Vagina (tissue), 2 donors: ENCODE measurements at places on chromosomes 6 and 20.

- no peak for DNase-seq
Observed at GRCh38 chr6:41531591-41532582, 14.3 kb upstream of the FOXP4 start.

- DNase-seq, result no peak
Observed at GRCh38 chr6:35688605-35689322, at the start of gene FKBP5. FKBP5 (minus strand) TSS chr6:35688915; CDS start chr6:35642824, 46,091 bp downstream.

GRCh38 chr6:44512868-44513741, 125.6 kb downstream of the CDC5L start:
- DNase-seq, result peak; percentile 61

GRCh38 chr6:110357664-110358552, at the start of gene METTL24:
METTL24 (minus strand) TSS chr6:110358349; CDS start chr6:110358272, 77 bp downstream.
- no peak for DNase-seq

DNA sequence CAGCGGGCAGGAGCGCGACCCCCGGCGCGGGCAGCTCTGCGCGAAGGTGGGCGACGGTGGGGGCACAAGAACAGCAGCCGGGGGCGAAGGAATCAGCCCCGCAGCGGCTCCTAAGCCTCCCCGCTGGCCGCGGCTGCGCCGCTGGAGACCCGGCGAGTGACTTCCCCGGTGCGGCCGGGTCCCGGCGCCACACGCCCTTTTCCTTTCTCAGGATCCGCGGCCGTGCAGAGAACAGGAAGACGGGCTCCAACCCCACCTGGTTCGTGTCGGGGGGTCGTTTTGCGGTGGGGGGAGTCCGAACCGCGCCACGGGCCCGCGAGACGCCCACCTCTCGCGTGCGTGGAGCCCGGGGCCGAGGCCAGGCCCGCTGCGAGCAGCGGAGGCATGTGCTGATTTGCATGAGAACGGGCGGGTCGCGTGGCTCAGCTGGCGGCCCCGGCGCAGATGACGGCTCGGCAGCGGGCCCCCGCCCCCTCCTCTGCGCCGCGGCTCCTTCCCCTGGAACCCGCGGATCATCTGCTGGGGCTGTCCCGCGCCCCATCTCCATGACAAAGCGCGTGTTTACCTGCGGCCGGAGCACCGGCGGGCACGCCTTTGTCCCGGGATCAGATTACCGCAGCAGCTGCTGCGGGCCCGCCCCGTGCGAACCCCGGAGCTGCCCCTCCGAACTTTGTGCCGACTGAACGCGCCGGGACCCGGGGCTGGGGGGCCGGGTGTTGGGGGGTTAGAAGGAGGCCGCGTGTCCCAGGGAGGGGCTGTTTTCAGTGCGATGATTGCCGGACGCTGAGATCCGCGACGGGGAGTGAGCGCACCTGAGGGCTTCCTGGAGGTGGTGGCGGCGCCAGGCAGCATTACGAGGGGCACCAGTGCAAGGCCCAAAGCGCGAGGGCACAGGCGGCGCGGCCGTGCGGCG, 4.9 kb upstream of the DLL1 start:
- no peak for DNase-seq

- no peak for DNase-seq
Observed at GRCh38 chr6:4282926-4283325, 147.6 kb upstream of the ECI2 start.

DNA sequence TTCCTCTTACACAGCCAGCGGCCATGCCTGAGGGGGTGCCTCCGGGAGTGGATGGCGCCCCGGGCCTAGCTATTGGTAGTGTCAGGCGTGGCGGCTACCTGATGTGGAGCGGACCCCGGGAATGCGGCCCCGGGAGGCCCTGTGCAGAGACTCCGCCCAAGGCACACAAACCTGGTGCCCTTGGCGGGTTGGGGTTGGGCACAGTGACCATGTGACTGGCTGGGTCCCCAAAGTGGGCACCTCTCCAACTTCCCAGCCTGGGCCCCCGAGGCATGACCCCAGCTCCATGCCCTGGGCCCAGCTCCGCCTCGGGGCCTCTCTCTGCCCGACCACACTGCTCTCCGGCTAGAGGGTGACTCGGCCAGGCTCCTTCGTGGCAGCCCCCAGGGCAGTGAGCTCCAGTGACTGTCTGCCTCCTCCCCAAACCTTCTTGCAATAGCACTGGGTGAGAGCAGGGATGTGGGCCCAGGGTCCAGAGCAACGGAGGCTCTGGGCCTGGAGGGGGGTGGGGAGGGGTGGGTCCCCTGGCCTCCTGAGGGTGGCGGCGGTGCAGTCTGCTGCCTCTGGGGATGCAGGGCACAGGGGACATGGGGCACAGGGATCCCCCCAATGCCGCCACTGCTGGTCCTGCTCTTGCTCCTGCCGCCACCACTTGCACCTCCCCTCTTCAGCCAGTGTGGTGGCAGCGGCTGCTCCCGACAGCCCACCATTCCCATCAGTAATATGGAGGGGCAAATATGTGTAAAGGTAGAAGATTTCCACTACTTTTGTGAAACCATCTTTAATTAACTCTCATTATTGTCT, 942.9 kb upstream of the EPHA7 start:
- no peak for DNase-seq

DNA sequence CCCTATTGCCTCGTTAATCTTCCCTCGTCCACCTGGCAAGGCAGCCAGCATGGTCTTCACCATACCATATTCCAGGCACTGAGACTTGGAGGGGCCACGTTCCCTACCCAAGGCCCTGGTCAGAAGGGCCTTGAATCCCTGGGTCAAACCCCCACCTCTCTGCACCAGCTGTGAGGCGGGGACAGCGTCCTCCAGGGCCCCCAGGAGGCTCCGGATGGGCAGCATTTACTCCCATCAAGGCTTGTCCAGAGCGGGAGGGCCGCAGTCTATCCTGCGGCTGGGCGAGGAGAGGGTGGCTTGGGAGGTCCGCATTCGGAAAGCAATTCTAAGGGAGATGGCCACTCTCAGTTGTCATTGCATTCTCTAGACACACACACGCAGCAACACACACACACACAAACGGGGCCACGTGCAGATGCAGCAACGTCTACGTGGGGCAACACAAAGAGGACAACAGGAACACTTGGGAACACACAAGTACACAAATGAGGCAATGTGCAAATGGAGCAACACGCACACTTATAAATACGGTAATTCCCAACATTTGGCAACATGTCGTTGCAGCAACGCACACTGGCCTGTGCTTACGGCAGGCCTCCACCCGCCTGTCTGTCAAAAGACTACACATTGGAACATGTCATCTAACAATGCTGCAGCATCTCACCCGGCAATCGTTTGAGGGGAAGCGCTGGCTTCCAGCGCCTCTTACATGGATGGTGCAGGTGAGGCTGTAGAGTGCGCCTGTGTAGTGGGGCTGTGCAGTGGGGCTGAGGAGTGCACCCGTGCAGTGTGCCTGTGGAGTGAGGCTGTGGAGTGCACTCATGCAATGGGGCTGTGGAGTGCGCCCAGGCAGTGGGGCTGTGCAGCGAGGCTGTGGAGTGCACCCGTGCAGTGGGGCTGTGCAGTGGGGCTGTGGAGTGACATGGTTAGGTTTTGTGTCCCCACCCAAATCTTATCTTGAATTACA, 12.9 kb upstream of the NTSR1 start:
- no peak for DNase-seq

- DNase-seq, result no peak
Observed at GRCh38 chr20:8094415-8094818, 37.6 kb upstream of the PLCB1 start.

DNA sequence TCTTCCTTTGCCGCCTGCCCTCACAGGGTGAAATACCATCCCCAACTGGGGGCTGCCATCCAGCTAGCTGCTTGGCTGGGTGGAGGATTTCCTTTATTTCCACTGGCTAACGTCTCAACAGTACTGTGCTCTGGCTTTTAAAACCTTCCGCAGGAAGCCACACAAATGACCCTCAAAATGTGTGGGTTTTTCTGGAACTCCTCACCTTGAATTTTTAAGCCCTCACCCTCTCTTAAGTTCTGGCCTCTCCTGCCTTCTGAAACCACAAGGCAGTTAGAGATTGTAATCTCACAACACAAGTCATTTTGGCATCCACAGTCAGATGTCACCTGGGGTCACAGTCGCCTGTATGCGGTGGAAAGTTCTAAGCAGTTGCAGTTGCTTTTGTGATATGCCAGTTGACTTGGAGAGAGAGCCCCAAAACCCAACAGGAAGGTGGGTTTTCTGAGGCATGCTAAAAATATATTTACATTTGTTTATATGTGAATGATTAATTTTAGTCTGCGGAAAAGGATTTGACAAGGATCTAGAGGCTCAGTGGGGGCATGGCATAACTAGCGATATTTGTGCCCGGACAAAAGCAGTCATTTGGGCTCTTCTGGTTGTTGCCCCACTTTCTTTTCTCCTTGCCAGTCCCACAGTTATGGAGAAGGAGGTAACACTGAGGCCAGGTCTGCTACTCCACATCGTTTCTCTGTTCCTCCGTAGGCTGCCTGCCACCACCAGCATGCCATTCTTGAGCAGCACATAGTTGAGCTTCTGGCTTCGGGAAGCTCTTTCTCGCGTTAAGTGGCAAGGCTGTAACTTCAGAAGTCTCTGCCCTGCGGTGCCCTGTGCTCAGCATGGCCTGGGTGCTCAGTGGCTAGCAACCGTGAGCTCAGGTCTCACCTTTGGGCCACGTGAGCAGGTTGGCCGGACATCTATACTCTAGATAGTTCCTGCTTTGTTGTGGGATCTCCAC, 335.3 kb downstream of the CD83 start:
- DNase-seq, result no peak

DNA sequence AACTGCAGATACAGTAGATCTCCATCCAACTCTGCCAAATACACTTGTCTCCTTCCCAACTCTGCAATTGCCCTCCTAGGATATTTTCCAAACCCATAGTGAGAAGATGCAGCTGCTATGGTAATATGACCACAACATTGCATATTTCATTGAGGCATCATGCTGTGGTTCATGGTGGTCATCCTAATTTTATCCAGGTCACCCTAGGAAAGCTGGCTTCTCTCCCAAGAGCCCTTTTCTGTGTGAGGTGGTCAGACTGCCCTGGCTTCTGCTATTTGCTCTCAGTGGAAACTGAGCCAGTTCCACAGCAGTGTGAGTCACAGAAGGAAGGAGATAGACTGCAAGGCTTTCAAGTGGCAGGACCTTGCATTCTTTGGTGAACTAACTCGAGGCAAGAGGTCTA, 5.5 kb downstream of the OGFRL1 start:
- DNase-seq, result no peak

DNA sequence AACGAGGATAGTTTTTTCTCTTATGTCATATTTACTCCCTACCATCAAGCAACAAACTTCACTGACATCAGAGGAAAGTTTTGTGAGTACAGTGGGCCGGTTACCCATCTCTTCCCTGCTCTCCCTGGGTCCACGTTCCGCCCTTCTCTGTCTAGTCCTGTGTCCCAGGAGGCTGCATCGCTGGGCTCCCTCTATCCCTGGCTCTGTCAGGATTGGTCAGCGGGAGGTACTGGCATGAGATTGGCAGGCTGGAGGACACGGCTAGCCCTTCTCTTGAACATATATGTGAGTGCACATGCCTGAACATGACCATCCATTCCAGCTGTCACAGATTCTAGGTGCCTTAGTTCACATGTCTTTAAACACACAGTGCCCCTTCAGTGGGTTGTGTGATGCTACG, 30.3 kb upstream of the TMEM181 start:
- peak; percentile 54 for DNase-seq

- no peak for DNase-seq
Observed at GRCh38 chr20:36658300-36658699, 12.3 kb upstream of the SLA2 start.
